Hematopoietic multipotent progenitor cell treated with erythropoietin and hydrocortisone succinate and interleukin-3 and kit ligand, for 8 days (in vitro differentiated cells): ENCODE measurements at places on chromosomes 12 and 14.

GRCh38 chr14:61484826-61485584 is 163.6 kb downstream of the PRKCH start:
- no peak for DNase-seq

DNA sequence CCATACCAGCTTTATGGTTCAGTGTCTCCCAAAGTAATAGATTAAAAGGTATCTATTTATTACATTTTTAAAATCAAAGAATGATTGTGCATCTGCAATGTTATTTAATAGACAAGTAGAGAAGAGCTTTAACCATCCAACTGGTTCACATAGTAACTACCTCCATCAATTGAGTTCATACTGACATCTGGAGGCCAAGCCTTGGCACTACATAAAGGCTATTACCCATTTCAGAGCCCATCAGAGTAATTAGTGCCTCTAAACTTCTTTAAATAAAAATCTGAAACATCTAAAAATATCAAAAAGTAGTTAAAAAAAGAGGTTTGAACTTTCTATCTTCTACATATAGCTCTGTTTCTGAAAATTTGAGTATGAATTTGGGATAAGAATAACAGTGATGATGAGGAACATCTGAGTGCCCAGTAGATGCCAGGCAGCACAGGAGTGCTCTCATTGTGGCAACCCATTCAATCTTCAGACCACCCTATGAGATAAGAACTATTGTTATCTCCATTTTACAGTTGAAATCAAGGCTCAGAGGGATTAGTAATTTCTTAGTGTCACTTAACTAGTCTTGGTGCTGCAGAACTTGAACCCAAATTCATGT is 132.9 kb upstream of the DAAM1 start:
- peak; percentile 54 for DNase-seq

DNA sequence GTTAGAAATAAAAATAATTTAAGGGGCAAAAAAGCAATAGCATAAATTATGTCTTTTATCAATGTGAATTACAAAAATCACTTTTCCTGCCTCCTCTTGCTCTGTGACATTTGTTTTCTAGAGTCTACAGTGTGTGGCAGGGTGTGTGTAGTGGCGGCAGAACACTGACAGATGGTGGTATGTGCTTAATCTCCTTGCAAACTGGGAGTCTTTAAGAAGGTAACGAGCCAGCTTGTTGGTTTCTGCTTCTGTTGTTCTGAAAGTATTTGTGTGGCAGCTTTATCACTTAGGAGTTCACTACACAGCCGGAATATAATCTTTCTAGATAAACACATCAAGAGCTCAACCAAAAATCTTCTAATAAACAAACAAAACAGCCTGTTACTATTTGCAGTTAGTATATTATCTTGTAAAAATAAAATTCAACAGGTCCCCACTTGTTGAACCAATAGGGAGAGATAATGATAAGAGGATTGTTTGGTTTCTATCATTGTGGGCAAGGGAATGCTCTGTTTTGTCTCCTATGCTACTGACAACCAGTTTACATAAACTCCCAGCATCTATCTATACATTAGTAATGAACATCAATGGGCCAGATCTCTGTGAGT is 13.0 kb downstream of the CDKL1 start:
- no peak for DNase-seq

GRCh38 chr14:58763210-58763609 is 125.4 kb downstream of the DACT1 start:
- no peak for DNase-seq

- no peak for DNase-seq
Measured at GRCh38 chr12:116613256-116613655, 54.1 kb downstream of the MAP1LC3B2 start.

DNA sequence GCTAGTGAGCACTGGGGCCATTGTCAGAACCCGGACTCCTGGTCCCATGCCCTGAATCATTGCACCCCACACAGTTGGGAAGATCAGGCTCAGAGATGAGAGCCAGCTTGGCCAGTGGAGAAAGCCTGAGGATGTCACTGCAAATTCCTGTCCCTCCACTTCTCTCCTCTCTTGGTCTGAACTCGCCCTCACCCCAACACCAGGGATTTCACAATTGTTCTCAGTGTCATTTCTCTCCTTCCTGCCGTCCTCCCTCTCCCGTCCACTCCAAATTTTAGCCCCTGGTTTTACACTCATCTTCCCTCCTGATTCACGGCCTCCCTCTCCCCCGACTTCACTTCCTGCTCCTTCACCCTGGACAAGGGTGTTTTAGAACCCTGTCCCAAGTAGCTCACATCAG is 11.1 kb downstream of the KRT75 start:
- no peak for DNase-seq

GRCh38 chr12:71312768-71313403 is 126.7 kb upstream of the LGR5 start:
- DNase-seq: no peak
